Heart left ventricle (tissue), 16 donors: ENCODE measurements at places on chromosomes 4 and X.
A peak's percentile ranks its signal among the peaks of the same experiment; 100 is the strongest.

- no peak for DNase-seq
Measured at GRCh38 chr4:57104706-57105560, 5.3 kb downstream of the IGFBP7 start.

DNA sequence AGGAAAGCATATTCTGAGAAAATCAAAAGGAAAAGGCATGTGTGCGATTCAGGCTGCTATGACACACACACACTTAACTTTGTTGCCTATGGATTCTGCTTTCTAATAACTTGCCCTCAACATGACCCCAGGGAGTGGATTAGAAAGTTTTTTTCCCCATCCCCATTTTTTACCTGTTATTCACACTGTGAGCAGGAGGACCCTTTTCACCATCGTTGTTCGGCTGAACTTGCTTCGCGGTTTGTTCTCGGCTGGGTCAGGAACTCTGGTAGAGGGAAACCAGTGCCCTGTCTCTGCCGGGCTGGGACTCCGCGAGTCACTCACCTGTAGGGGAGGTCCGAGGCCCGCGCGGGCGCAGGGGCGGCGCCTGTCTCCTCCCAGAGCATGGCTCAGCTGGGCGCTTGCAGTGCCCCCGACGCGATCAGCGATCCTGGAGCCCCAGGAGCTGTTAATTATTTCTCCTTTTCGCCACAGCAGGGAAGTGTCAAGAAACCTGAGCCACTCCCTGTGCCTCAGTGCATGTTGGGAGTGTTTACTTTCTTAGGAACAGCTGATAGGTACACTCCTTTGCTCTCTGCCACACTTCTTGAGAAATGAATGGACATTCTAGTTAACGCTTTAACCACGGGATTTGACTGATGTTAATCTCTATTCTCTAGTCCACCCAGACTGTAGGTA is at the start of gene RASSF6:
TSS of gene RASSF6 (minus strand) at position 322 of the 678 bp plus-strand sequence. CDS start 8,641 bp downstream, outside the sequence.
- DNase-seq = no peak

GRCh38 chr4:156969911-156970310 is 1.7 kb downstream of the PDGFC start:
- DNase-seq = no peak

GRCh38 chrX:118025226-118025625 is 91.4 kb downstream of the KLHL13 start:
- no peak for DNase-seq

DNA sequence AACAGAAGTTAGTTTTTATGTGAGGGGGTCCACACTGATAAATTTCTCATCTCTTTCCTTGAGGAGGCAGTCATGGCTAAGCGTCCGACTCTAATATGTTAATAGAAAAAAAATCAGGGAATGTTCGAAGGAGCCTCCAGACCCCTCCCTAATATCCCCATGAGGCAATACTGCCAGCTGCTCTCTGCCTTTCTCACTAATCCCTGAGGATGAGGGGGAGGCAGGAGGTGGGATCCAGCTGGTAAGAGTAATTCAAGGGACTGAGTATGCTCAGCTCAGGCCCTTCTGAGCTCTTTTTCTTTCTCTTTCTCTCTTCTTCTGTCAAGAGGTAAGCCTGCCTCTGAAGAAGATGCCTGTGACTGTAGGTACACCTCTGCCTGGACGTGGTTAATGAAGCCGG is 51.7 kb downstream of the PIR start:
- DNase-seq = peak; percentile 11

DNA sequence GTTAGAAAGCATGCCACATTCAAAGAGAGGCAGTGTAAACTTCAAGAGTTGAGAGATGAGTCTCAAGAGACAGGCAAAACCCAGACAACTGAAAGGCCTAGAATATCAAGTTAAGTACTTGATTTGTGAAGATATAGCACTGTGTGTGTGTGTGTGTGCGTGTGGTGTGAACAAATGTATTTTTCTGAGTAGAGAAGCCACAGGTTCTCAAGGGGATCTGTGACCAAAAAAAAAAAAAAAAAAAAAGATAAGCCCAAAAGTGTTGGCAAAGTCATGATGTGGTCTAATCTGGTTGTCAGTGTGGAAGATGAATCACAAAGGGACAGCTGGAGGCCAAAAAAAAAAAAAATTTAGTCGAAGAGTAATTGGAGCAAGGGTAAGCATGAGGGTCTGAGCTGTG is 3.9 kb downstream of the RIPPLY1 start:
- DNase-seq = no peak

GRCh38 chr4:141329174-141329569 is 108.5 kb downstream of the ZNF330 start:
- no peak for DNase-seq

DNA sequence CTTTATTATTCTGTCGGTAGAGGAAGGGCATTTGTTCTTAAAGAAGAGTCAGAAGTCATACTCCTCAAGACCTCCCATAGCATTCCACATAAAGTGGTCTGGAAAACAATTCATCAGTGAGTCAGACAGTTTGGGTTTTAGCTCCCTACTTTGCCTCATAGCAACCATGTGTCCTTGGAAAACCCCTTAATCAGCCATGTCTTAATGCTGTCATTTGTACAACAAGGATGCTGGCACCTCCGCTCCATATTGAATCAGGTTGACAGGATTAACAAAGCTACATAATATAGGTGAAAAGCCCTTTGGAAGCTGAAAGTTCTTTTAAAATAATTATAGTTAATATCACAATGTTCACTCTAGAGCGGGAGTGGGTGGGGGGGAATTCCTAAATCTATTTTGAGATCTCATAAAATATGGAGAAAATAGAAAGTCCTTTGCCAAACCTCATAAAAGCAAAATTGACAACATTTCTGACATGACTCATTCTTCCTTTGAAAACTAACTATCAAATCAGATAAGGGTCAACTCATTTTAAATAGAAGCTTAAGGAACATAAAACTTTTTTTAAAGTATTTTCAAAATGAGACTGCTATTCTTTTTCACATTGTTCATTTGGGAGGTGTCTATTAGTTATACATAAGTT is 37.3 kb upstream of the GUCY1A1 start:
- DNase-seq = no peak

DNA sequence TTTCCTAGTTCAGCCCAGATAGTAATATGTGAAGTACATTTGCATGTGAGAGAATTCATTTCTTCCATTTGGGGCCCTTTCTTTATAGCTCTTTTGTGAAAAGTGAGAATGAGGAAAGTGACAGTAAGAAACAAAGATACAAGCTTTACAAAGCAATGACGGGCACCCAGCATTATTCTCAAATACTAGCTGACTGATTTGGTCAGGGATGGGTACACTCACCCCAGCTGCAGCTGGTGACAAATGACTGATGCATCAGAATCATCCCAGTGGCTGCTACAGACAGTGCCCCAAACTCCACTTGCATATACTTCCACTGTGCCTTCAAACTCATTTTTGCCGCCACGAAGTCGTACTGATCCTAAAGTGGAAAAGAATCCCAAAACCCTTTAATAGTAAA is 14.8 kb downstream of the PRSS12 start:
- no peak for DNase-seq

DNA sequence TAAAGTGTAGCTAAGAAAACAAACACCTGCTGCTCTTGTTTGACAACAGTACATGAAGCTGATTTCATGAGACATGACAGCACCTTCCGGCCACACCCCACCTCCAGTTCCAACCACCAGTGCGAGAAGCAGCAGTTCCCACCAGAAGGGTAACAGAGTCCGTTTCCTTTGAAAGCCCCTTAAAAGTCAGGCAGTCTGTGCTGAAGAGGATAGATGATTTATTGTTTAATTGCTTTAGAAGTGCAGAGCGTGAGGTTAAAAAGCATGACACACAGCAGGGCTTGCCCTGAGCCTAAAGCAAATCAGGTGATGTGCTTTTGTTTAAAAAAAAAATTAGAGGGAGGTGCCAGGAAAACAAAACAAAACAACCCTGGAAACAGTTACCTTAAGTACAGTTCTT is 82.6 kb downstream of the HADH start:
- DNase-seq = no peak

GRCh38 chr4:35286434-35286833 is 957.9 kb downstream of the ARAP2 start:
- no peak for DNase-seq

DNA sequence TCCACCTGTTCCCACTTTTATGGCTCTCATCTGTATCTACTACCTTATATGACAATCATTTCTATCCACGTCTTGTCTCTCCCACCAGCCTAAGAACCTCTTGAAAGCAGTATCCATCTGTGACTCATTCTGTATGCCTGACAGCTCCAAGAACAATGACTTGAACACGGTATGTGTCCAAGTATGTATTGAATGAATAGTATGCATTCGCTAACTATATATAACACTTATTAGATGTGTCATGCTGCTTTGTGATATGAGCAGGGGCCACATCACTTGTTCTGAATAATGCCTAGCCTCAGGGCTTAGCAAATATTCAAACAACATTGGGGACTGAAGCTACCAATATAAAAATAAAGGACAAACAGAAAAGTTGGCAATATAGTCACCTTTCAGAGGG is 4.9 kb downstream of the OPHN1 start:
- no peak for DNase-seq

GRCh38 chrX:126485409-126485808 is 67.2 kb downstream of the DCAF12L1 start:
- DNase-seq = no peak

DNA sequence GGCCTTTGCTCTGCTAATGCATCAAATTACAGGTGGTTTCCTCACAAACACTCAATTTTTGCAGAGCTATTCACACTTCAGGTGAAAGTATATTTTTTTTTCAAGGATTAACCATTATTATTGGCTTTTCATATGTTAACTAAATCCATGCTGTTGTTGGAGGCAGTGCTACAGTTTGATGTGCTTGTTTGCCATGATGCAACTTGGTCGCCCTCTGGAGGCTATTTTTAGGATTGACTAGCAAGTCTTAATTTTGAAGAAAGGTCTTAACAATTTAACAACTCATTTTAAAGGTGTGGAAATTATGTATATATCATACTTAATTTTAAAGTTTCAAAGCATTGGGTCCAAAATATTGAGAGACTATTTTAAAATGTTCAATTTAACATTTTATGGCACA is 168.8 kb upstream of the FAM47A start:
- no peak for DNase-seq

GRCh38 chr4:111214371-111214770 is 591.5 kb upstream of the PITX2 start:
- DNase-seq = no peak

- no peak for DNase-seq
Measured at GRCh38 chrX:100424012-100424411, 13.9 kb upstream of the PCDH19 start.

GRCh38 chrX:45771560-45772340 is 571.1 kb upstream of the DIPK2B start:
- peak; percentile 12 for DNase-seq

- no peak for DNase-seq
Measured at GRCh38 chr4:172692701-172693100, 475.9 kb upstream of the GALNT7 start.

- no peak for DNase-seq
Measured at GRCh38 chrX:124497386-124497785, 151.0 kb downstream of the SH2D1A start.

DNA sequence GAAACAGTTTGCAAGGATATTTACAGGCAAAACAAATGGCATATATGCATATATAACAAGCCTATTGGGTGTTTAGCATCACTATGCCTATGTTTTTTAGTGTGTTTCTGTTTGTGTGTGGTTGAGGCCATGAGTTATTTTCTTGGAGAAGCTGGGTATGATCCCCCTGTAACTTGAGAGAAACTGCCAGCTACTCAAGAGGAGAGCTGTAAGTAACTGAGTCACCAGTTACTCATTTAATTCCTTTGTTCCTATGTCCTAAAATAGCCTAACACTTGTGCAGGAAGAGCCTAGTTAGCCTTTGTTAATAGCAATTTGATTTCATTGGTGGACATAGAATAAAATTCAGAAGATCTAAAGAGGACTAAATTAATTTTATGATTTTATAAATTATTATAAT is 79.1 kb downstream of the PWWP3B start:
- DNase-seq = no peak

- no peak for DNase-seq
Measured at GRCh38 chrX:135520022-135520552, 373 bp upstream of the INTS6L start.

- DNase-seq = no peak
Measured at GRCh38 chr4:63492515-63492914, 916.7 kb downstream of the TECRL start.

- DNase-seq = no peak
Measured at GRCh38 chrX:46561824-46562657, 11.5 kb upstream of the CHST7 start.

DNA sequence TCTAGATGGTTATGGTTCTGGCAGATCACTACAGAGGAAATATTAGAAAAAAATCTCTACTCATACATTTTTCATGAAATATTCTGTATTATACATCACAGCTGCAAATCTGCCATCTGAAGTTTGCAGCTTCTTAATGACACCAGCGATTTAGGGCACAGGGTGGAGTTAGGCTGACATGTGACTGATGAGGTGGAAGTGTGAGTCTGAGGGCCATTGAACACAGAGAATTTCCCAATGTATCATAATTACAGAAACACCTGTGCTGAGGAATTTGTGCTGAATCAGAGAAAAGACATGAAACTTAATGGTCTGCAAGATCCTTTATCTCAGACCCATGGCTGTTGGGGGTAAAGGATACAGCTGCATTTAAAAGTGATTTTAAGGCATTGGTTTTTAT is 2025.6 kb upstream of the AGA start:
- DNase-seq = no peak

GRCh38 chr4:110061076-110061475 is 137.3 kb downstream of the ELOVL6 start:
- DNase-seq = no peak

DNA sequence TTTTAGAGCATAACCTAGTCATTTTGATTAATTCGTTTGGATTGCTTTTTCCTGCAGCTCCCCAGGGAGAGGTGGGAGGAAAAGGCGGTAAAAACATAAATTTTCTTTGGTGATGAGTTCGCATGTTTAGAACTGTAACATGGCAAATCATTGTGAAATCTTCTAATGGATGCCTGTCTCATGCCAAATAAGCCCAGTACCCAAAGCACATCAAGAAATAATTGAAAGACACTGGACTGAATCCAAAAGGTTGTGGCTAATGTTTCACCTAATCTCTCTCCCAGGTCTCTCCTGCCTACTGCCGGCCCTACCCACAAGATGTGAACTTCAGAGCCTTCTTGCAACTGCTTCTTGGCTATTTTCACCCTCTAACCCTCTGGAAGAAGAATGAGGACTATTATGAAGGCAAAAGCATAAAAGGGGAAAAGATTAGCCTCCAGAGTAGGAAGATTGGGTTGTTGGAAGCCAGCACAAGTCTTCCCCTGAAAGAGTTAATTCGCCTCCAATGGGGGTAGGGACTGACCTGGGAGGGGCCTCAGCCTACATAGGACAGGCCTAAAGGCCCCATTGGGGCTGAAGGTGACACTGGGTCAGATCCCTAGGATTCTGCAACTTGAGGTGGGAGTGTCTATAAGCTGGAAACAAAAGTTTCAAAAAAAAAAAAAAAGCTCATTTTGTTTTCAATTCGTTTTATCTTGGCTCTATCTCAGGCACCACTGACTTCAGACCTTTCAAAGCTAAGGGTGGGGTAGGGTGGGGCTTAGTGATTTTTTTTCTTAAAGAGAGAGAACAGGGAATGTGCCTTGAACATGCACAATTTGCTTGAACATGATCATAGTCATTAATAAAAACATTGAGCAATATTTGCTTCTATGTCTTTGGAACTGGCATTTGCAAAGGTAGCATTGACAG is 278.6 kb upstream of the KLF3 start:
- no peak for DNase-seq

DNA sequence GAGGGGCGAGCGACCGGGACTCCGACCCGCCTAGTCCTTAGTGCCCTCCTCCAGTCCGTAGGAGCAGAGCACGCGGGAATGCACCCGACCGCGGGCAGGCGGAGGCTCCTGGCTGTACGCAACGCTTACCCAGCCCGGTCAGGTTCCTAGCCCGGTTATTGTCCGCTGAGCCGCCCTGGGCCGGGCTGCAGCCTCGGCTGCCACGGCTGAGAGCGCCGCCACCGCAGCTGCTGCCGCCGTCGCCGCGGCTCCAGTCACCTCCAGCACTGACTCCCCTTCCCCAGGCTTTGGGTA is at the start of gene AMER1:
TSS of gene AMER1 (minus strand) at position 268 of the 294 bp plus-strand sequence. CDS start 12,422 bp downstream, outside the sequence.
- DNase-seq = no peak
